ENCODE measurements at places on chromosomes 3 and 15.

DNA sequence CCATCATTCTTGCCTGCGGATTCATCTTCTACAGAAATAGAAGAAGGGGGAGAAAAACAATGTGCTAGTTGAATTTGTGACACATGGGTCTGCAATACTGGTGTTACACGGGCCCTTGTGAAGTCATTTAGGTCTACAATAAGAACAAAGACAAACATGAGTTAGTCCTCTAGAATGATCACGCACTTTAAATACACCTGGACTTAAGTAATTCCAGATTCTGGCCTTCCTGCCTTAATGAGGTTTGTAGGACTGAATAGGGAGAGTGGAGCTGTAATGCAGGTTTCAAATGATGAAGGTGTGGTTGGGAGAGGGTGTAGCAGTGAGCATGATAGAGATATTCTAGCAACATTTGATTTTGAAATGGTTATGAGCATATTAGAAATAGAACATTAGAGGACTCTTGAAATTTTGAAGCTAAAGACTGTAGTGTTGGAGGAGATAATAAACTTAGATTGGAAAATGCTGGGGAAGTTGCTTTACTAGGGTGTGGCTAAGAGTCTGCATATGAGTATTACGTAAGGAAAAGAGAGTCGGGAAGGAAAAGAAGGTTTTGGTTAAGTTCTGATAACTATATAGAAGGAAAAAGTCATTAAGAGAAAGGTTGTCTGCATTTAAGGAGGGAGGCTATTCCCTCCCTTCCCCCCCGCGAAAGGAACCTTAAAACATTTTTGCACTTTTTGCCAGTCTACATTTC, 606 bp downstream of the EIF2A start:
- DNase-seq = no peak

GRCh38 chr3:78613421-78613879, 1154.3 kb downstream of the ROBO1 start:
- no peak for DNase-seq

DNA sequence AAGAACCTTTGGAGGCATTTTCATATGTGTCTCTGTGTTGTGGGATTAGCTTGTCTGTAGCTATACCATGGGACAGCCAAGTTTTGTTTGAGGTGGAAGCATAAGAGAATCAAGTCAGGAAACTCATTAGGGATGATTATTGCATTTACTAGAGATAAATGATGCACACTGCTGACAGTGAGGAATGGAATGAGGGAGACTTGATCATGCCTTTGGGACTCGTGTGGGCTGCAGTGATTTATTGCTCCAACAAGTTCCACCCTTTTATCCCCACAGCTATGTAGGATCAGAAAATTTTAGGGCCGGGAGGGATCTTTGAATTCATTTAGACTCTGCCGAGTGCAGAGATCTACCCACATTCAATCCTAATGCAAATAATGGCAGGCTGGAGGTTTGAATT, 16.3 kb downstream of the ZNF385D start:
- no peak for DNase-seq

DNA sequence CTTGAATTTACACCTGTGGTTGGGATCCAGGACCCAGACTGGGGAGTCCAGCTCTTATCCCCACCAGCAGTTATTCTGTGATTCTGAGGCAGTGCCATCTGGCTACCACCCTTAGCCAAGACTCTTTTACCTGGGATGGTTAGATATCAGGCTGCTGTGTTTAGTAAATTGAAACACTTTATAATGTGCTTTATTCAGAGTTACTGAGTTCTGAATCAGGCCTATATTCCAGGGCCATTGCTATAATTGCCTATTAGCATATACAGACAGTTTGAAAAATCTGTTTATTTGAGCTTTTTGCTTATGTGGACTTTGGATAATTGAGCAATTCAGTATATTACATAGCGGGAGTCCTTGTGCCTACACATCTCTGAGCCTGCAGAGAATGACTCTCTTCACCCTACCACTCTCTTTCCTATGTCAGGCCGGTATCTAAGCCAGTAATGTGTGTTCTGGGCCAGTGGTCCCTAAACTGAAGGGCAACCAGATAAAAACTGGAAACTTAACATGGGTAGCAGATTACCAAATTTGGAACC, 45.4 kb upstream of the TRAK1 start:
- DNase-seq = peak; percentile 24

DNA sequence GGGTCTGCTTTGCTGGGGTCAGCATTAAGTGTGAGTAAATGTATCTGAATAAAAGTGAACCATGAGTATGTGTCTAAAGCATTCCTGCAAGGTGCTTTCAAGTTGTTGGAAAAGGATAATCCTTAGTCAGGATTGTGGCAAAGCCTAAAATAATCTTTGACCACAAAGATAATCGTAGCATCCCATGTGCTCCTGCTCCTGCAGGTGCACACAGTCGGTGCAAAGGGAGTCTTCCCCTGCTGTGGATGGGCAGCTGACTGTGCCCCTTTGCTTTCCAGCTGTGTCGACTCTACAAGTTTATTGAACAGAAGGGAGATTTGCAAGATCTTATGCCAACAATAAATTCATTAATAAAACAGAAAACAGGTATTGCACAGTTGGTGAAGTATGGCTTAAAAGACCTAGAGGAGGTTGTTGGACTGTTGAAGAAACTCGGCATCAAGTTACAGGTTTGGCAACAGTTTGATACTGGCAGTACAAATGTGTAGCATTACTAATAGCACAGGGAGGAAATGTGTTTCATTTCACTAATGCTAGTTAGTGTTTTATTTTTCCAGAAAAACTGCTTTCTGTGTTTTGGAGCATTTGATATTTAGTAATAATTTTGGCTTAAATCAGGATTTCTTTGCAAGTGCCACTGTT, 22.6 kb downstream of the SRP14 start:
- DNase-seq = no peak

- DNase-seq = no peak
Observed at GRCh38 chr15:69297642-69298353, 914 bp upstream of the PAQR5 start.

GRCh38 chr3:49173792-49174170, 2.4 kb downstream of the KLHDC8B start:
- no peak for DNase-seq

GRCh38 chr3:182794455-182795388, 1.4 kb downstream of the ATP11B start:
- DNase-seq = no peak

DNA sequence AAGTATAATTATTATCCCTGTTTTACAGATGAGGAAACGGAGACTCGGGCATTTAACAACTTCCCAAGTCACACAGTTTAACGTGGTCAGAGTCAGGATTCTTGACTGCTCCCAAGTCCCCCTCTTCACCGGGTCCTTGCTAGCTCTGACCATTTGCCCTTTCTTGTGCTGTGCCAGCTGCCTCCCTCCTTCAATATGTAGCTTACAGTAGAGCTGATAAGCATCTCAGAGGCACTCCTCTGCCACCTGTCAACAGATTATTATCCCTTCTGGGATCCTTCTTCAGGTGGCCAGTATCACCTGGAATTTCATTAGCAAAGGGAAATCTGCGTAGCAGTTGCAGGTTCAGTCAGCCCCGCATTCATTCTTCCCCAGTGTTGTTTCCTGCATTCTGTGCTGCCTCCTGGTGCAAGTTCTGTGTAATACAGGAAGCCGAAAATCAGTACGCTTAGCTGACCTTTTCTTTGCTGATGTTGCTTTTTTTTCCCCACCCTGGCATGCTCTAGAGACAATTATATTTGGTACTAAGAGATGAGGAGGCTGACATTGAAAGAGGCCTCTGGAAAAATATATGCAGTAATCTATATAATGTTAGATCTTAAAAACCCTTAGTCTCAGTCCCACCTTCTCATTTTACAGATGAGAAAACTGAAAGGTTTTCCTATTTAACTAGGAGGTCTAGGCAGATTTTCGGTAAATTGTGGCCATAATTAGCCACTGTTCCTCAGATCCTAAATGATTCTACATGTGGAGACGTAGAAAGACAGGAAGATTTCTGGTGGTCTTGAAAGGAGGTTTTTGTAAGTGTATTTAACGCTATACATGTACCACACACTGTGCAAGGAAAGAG, 24.8 kb downstream of the TMOD2 start:
- DNase-seq = no peak

DNA sequence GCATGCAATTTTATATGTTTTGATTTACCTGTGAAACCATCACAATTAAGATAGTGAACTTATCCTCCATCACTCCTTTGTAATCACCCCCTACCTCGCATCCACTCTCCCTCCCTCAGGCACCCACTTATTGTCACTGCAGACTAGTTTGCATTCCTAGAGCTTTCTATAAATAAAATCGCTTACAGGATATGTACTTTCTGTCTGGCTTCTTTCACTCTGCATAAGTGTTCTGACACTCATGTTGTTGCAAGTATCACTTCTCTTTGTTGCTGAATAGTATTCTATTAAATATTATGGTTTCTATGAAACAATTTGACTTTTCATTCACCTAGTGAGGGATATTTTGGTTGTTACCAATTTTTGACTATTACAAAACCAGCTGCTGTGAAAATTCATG, 139.3 kb downstream of the RSRC1 start:
- no peak for DNase-seq

GRCh38 chr3:106533788-106534160, 665.0 kb upstream of the CBLB start:
- DNase-seq = no peak

DNA sequence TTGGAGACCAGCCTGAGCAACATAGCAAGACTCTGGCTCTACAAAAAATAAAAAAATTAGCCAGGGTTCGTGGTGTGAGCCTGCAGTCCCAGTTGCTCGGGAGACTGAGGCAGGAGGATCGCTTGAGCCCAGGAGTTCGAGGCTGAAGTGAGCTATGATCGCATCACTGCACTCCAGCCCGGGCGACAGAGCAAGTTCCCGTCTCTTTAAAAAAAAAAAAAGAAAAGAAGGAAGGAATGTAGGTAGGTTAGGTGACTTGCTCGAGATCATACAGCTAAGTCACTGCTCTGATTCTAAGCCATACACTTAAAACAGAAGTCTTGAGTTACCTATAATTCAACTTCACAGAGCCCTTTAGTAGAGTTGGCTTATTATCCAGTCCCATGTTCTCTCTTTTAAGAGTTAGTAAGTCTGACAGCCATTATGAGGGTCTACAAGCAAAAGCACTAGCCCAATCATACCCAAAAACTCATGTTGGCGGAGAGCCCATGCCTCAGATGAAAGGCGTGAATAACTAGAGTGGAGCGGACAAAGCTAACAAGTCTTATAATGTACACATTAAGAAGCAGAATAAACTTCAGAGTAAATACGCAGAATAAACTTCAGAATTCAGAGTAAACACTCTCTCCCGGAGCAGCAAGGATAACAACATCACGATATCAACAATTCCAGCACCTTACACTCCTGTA, 768 bp downstream of the AAGAB start:
- no peak for DNase-seq

DNA sequence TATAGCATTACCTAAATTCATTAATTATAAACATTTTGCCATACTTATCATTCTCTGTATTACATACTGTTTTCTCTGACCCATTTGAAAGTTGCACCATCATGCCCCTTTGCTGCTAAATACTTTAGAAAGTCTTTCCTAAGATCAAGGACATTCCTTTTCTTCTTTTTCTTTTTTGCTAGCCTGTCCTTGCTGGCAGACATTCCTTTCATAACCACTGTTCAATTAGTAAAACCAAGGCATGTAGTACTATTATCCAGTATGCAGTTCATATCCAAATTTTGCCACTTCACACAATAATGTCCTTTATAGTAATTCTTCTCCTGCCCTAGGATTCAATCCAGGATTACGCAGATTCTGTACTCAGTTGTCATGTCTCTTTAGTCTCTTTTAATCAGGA, 321.0 kb upstream of the C2CD4B start:
- no peak for DNase-seq

- no peak for DNase-seq
Observed at GRCh38 chr15:89243046-89243690, 611 bp upstream of the FANCI start.

DNA sequence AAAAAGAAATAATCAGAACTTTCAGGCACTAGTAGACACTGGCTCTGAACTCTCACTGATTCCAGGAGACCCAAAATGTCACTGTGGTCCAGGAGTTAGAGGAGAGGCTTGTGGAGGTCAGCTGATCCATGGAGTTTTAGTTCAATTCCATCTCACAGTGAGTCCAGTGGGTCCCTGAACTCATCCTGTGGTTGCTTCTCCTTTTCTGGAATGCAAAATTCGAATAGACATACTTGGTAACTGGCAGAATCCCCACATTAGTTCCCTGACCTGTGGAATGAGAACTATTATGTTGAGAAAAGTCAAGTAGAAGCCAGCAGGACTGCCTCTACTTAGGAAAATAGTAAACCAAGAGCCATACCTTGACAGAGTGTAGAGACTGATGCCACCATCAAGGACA, 87.3 kb upstream of the OXTR start:
- DNase-seq = no peak

DNA sequence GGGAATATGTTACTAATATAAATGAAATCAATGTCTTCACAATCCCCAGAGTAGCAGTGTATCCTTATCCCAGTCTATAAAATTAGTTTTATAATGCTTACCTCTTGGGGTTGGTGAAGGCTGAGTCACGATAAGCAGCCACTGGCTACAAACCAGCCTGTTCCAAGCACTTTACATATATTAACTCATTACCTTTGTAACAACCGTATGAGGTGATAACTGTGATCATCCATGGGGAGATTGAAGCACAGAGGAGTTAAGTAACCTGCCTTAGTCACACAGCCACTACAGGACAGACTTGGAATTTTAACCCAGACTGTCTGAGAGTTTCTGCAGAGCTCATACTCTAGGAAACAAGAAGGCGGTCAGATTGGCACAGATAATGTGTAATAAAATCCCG, 43.3 kb upstream of the MITF start:
- no peak for DNase-seq

GRCh38 chr3:32813180-32813579, 4.6 kb upstream of the TRIM71 start:
- no peak for DNase-seq

DNA sequence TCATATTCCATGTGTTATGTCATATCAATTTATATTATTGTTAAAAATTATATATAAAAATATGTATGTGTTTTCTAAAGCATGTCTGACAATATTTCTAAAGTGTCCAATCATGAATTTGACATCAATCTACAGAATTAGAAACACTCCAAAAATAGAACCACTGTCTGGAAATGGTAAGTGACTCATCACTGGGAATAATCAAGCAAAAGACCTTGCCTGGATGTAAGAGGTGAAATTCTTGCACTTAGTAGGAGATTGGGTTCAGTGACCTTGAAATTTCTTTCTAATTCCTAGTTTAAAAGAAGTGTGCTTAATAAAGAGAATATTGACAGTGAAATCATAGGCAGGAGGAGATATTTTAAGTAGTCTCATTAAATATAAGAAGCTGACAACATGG, 188.8 kb downstream of the ZNF385D start:
- no peak for DNase-seq

DNA sequence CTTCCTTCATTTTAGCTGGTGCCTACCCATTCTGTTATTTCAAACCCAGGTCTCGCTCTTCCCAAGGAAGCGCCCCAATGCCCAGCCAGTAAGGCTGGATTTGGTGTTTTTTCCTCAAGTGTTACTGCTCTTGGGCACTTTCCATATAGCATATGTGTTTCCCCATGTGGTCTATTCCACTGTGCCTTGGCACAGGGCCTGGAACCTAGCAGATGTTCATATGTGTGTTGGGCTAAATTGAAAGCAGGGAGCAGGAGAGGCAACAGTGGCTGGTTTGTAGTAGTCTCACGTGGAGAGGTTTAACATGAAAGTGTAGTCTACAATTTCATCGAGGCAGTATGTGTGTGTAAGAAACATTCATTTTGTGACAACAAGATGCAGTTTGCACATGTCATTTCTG, 48.2 kb upstream of the TEX264 start:
- DNase-seq = peak; percentile 79
